ENCODE measurements at places on chromosomes 5 and 9.
A peak's percentile ranks its signal among the peaks of the same experiment; 100 is the strongest.

DNA sequence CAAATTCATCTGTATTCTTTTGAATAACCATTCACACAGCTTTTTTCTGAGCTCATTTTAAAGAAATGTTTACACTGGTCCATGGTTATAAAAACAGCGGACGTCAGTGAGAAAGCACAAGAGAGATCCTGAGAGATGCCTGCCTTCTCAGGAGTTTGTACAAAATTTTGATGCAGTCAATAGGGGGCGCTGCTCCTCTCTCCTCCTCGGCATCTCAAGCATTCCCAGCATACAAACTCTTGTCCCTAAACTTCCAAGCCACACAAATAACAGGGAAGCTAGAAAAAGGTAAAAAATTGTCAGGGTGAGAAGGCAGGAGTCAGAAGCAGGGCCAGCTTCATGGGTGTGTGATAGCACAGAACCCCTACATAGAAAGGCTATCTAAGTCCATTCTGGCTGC, 11.2 kb upstream of the CCDC152 start:
- no peak for DNase-seq

GRCh38 chr9:110801426-110801825, 132.8 kb downstream of the MUSK start:
- no peak for DNase-seq

GRCh38 chr5:89721353-89721752, 688.2 kb downstream of the CETN3 start:
- DNase-seq, result no peak

DNA sequence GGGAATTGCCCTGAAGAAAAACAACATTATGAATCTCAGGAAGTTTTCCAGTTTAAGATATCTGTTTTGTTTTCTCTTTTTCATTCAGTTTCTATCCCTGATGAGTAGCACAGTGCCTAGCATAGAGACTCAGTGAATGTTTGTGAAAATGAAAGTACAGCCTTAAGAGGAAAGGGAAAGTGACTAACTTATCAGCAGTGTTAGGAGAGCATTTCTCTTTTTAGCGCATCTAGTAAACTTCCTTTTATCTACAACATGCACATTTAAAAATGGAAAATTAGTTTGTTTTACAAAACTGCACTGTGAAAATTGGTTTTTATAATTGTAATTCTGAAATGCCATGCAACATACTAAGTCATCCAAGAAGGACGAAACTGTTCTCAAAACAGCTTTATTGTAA, 110.8 kb downstream of the SMARCA2 start:
- DNase-seq, result peak; percentile 25

DNA sequence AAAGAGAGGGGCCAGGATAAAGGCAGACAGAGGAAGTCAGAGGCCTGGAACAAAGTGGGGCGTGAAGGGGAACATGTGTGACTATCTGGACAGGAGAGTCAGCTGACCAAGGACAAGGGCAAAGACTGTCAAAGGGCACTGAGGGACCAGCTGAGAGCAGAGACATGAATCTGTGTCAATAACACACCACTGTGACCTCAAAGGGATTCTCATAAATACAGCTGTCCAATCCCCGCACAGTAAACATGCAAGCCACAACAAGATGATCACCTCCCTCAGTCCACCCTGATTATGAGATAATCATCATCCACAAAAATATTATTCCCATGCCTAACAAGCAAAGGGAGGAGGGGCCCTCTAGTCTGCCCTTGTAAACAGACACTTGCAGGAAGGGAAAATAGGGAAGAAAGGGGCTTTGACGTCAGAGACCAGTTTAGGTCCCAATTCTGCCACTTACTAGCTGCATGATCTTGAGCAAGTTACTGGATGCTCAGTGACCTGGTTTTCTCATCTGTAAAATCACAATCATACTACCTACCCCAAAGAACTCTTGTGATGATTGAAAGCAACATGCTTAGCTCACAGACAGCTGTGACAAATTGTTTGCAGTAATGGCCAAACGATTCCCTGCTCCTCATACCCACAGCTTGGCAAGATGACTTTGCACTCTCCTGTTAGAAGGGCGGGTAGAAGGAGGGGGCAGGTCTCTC, 41.8 kb downstream of the RAPGEF1 start:
- no peak for DNase-seq

- DNase-seq, result no peak
Observed at GRCh38 chr9:75128535-75128934, 40.2 kb downstream of the OSTF1 start.

- DNase-seq, result no peak
Observed at GRCh38 chr9:94150279-94150828, 66.1 kb downstream of the PTPDC1 start.

- no peak for DNase-seq
Observed at GRCh38 chr5:124524552-124525232, 221.7 kb downstream of the ZNF608 start.

- no peak for DNase-seq
Observed at GRCh38 chr5:142785206-142785605, 15.0 kb downstream of the ARHGAP26 start.

- DNase-seq, result no peak
Observed at GRCh38 chr9:8800196-8800595, 1000.6 kb upstream of the DMAC1 start.

DNA sequence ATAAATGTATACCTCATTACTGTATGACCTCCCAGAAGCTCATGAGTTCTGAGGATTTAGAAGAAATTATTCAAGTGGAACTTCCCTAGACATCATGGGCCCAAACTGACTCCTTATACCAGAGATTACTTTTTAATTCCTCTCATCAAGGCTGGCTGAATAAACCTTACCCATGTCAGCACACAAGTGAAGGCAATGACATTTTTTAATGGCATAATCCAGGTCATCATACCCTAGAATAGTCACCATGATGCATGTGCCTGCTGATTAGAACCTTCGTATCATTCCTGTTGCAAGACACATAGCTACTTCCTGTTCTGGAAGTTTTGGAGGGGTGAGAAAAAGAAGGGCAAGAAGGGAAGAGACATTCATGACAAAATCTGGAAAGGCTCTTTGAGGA, 49.8 kb upstream of the IFNK start:
- DNase-seq, result no peak

DNA sequence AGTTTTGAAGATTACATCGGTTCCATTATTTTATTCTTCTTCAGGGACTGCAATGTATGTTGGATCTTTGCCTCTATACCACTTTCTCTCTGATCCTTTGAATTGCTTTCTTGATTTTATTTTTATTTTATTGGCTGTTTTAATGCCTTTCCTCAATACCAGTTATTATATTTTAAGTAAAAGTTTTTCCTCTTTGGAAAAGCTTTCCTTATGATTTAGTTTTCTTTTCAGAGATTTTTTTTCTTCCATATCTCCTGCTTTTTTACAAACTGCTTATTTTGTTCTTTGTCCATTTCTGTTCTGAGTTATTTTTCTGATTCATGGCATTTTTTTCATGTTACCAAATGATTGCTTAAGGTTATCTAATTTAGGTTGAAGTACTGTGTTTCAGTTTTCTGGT, 11.5 kb downstream of the ZMAT2 start:
- DNase-seq, result no peak

- no peak for DNase-seq
Observed at GRCh38 chr9:19223724-19224123, 6.8 kb upstream of the DENND4C start.

DNA sequence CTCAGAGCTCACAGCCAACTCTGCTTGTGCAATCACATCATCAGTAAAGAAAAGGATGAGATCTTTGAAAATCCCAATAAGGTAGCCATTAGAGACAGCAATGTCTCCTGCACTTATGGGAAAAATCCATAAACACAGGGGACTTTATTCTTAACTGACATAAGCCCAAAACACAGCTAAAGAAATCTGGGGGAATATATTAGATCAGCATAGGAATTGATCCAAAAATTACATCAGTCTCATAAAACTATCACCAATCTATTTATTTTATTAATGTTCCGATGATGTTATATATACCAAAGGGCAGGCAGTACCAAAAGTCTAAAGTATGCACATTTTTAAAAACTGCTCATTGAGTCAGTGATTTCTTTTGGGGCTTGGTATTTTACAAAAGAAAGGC, 6.9 kb downstream of the MRPS27 start:
- DNase-seq, result no peak

DNA sequence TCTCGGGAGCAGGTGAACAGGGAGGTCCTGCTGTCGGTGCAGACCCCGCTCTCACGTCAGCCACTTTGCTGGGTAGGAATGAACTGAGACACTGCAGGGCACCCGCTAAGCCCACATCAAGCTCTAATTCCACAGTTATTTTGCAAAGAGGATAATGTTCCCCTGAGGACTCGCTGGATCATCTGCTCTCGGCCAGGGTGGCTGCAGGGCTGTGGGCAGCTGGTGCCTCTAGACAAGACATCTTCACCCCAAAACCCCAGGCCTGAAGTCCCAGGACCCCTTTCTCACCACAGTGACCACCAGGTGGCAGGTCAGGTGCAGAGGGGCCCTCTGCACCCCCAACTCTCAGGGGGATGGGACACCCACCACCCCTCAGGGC, 135.1 kb upstream of the PPP1R26 start:
- no peak for DNase-seq

DNA sequence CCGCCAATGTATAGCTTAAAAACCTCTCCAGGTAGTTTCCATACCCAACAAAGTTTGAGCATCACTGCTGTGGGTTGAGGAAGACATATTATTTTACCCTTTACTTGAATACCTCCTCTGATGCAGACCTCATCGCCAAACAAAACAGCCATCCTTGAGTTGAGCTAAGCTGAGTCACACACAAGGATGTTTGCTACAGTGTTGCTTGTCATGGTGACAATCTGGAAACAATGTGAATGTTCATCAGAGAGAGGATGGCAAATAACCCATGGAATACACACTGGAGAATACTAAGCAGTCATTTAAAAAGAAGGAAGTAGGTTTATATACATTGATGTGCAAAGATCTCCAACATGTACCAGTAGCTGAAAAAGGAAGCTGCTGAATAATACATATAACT, 41.1 kb upstream of the TCF7 start:
- no peak for DNase-seq

GRCh38 chr5:96148376-96148775, 186.7 kb upstream of the ELL2 start:
- DNase-seq, result no peak

- no peak for DNase-seq
Observed at GRCh38 chr5:178473854-178474253, 116.3 kb downstream of the COL23A1 start.

DNA sequence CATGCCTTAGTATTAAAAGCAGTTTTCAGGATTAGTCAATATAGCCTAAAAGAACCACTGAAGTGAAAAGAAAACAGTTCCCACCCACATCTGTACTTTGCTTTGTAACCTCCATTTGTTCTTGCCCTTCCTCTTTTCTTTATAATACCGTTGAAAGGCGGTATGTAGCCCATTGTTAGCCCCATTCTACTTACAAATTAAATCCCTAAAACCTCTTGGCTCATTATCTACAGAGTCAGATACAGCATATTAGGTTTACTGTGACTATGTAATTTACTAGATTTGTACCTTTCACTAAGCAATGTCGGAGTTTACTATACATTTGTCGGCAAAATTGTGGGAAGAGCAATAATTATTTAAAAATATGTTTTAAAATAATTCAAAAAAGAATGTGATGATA, 17.3 kb downstream of the ALDH1A1 start:
- DNase-seq, result no peak

GRCh38 chr5:120605325-120606079, 141.4 kb downstream of the PRR16 start:
- DNase-seq, result no peak

DNA sequence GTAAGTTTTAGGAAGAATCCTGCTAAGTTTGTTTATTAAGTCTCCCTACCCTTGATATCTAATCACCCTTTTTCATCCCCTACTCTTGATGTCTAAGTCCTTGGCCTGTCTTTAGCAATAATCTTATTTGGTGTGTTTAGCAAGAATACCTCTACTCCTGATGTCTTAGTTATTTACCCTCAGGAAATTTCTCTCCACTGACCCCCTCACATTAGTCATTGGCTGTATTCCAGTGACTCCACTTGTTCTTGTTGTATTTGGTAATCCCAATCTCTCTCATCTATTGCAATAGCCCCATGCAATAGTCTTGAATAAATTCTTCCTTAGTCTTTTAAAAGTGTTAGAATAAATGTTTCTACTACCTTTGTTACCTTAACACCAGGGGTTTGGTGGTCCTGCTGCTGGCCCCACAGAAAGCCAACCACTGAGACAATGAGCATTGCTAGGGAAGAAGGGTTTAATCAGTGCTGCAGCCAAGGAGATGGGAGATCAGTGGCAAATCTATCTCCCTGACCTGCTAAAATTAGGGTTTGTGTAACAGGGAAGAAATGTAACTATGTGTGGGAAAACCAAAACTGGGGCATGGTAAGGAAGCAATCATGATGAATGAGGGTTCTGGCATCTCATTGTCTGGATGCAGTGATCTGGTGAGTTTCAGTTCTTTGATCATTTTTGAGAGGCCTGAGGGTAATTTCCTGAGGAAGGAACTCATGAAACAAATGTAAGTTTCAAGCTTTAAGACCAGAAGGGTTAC, 236.4 kb upstream of the DAB2 start:
- no peak for DNase-seq

DNA sequence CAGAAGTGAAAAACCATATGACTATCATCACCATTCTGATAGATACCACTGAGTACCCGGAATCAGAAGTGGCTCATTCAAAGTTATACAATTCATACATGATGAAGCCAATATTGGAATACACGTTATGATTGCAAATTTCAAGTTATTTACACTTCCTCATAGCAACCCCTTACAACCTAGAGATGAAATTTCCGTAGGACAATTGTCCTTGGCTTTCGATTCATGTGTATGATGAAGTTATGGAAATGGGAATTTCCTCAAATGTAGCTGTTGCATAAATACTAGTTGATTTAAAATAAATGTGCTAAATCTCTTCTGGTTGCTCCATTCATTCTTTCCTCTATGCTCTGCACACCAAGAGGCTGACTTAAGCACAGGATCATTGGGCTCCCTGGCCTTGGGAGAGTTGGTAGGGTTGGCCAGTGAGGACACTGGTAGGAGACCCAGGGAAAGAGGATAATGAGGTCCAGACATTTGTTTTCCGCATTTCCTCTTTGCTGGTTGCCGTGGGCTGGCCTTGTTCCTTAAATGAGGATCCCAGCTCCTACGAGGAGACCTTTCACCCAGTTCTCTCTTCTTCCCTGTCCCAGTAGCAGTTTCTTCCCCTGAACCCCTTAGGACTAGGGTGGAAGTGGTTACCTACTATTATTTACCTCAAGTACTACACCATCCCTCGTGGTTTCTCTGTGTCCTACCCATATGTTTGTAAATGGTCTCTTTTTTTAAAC, 90.3 kb downstream of the ZNF474 start:
- DNase-seq, result no peak

DNA sequence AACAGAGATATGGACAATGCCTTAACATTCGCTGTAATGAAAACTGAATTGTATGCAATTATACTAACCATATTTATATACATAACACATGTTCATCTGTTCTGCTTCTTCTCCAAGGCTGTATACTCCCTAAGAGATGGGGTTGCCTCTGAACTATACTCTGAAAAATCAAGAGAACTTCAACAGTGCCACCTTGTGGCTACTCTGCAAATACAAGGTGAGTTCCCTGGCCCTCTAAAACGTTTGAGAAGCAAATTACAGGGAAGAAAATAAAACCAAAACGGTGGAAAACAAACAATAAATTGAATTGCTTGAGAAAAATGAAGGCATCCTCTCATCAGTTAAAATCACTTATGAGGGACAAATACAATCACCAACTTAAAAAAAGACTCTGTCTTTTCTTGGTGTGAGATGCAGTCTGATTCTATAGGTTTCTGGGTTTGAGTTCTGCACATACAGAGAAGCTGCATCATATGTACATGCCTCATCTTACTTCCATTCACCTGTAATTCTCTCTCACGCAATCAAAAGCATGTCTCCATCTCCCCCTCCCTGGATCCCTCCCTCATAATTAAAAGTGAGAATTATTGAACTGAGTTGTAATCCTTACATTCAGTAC, 98.6 kb downstream of the FBXW11 start:
- peak; percentile 66 for DNase-seq
